ENCODE measurements at places on chromosomes 11 and 22. TPM values are rescaled to one million over a fixed set of nuclear protein-coding genes. Genes with fewer than 3 reads are reported as not detected.

GRCh38 chr11:93784145-93784934, at the start of gene MED17:
Gene MED17, plus strand, starts transcription at chr11:93784282. Its CDS starts 232 bp downstream, at chr11:93784514.
- DNase-seq = peak; percentile 97

DNA sequence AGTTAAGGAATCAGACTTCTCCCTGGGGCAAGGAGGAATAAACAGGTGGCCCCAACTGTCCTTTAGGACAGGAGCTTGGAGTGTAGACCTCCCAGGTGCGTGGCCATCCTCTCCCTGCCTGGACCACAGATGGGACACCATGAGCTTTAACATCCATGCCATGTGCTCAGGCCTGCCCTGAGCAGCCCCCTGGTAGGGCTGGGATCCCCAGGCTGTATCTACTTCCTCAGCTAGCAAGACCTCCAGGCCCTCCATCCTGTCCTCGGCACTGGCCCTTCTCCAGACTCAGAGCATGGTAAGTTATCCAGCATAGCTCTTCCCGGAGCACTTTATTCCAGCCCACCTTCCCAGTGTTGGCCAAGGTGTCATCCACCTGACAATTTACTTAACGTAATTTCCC, 5.7 kb downstream of the CD6 start:
- DNase-seq = peak; percentile 49

- DNase-seq = no peak
Observed at GRCh38 chr11:1271406-1271805, 38.0 kb downstream of the TOLLIP start.

DNA sequence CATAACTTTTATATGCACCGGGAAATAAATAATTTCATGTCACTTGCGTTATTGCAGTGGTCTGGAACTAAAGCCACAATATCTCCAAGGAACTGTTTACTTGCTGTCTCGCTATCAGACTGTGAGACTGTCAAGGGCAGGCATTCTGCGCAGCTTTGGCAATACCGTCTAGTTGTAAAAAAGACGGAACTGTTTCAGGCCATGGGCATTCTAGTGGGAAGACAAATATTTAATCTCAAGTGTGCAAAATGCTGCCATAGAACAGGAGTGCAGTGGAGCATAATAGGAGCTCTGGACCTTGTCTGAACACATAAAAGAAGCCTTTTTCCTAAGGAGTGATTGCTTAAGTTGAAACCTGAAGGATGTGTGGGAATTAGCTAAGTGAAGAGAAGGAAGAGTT, 53.8 kb downstream of the PACS1 start:
- no peak for DNase-seq

TRPM5 gene
- total RNA-seq = not detected
